ENCODE measurements at places on chromosomes 6 and 20. TPM values are rescaled to one million over a fixed set of nuclear protein-coding genes. Genes with fewer than 3 reads are reported as not detected.

GSTA2 gene
- 0.32 TPM for total RNA-seq

COL11A2 gene
- total RNA-seq = 0.98 TPM

GHRH gene
- not detected for total RNA-seq

TAP1 gene
- total RNA-seq = 36.4 TPM

XKR7 gene
- total RNA-seq = 0.11 TPM

LTB gene
- not detected for total RNA-seq
